Jurkat, Clone E6-1 (cell line): ENCODE measurements at places on chromosomes 7 and 10.

DNA sequence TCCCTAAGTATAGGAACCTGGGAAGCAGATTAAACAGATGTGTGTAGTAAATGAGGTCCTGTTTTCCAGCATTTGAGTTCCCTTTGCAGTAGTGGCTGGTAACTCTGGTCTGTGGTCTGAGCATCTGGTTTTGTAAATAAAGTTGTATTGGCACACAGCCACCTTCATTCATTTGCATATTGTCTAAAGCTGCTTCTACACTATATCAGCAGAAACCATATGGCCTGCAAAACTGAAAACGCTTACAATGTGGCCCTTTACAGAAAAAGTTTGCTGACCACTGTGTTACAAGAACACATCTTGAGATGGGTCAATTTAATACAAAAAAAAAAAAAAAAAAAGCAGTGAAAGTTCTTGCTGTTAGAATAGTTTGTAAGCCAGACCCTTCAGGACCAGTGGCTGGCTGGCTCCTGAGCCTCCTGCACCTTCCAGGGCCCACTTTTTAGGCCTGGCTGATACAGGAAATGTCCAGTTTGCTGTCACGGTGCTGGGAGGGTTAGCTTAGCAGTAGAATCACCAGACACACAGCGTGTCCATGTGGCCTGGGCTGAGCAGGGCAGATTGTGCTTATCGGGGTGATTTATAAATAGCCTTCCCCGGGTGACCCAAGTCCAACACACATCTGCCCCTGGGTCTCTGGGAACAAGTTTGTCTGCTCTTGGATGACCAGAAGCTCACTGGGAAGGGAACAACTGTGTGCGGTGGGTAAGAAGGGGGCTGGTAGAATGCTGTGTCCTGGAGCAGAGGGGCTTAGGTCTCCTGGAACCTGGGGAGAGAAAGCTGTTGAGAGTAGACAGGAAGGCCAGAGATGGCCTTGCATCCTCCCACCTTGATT, 1.4 kb downstream of the C10orf71 start:
- DNase-seq: no peak

DNA sequence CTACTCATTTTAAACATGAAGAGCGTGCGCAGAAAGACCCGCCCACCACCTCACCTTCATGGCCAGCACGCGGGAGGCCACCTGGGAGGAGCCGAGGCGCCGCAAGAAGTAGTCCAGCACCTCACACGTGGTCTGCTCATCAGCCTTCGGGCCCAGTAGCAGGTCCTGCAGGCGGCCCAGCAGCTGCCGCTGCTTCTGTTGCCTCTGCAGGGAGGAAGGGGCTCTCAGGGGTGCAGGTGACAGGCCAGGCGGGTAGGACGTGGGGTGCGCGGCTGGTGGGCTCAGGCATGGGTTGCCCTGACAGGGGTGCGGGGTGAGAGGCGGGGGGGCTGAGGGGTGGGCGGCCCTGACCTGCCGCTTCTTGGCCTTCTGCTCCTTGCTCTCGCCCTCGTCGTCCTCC, 17.6 kb downstream of the INTS1 start:
- no peak for DNase-seq

DNA sequence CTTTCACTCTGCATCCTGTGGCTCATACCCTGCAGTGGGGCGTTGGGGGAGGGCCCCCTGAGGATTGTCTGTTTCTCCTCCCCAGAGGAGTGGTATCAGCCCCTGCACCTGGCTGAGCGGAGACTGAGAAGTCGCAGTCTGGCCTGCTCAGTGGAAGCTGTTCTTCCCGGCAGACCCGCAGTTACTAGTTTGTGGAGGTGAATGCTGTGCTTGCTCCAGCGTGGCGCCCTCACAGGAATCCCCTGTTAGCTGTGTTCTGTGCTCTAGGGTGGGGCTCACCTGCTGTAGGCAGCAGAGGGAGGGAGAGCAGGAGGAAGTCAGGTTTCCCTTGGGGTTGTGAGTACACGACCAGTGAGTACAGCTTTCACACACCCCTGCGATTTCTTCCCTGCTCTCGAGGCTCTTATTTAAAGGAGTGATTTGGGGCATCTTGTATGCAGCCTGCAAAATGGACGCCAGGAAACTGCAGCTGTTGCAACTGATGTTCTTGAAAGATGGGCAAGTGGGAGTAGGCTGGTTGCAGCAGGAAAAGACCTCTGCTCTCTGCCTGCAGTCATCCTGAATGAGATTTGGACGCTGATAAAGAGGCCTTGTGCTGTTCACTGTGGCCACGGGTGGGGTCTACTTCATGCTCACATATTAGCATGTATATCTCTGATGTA, 66.4 kb downstream of the HK1 start:
- peak; percentile 69 for DNase-seq

GRCh38 chr10:11724938-11725776, 17.0 kb upstream of the ECHDC3 start:
- DNase-seq: peak; percentile 74

DNA sequence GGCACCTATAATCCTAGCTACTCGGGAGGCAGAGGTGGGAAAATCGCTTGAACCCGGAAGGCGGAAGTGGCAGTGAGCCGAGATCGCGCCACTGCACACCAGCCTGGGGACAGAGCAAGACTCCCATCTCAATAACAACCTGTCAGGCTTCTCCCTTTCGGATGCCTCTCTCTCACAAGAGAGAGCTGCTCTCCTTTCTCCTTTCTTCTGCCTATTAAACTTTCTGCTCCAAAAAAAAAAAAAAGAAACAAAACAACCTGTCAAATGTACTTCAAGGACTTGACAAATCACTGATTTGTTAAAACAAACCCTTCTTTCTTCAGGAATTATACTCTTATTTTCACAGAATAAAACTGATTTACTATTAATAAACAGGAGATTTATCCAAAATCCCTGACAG, 3.6 kb downstream of the PSAP start:
- no peak for DNase-seq

DNA sequence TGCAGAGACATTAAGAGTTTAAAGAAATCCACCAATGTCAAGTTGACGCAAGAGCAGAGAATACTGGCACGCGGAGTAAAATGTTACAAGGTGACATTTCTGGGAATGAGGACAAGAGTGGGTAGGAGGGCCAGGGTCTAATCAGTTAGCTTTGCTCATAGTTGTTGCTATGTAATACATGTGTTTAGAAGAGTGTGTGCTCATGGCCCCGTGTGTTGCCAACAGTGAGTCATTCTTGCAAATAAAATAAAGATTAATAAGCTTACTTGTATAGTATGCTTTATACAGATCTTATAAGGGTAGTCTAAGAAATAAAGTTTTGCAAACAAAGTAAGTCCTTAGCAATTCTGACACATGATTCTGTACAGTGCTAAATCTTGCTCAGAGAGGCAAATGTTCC, 64.5 kb downstream of the DNMBP start:
- no peak for DNase-seq

GRCh38 chr7:157355784-157356511, 19.1 kb downstream of the DNAJB6 start:
- no peak for DNase-seq

DNA sequence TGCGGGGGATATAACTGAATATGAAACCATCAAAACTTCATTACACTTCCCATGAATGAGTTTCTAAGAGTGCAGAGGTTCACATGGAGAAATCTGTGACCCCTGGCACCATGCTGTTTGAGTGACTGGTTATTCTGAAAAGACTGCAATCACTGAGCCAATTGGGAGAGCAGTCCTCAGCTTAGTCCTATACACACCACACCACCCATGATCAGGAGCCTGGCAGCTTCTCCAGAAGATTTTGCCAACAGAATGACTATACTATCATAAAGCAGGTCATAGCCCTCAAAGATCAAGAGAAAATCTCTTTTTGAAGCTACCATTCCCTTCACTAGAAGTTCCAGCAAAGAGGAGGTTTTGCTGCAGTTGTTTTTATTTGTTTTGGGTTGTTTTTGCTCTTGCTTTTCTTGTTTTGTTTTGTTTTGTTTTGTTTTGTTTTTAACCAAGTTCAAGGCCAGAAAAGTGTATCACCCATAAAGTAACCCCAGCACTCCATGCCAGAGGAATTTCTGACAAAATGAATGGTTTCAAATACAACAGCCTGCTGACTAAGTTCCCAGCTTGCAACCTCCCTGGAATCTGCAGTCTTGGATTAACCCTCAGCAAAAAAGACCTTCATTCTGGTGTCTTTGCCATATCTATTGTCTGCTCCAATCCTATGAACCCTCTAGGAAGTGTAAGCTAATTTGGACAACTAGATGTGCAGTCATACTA, 19.7 kb upstream of the HGF start:
- DNase-seq: no peak

- no peak for DNase-seq
Measured at GRCh38 chr7:117302396-117302795, 20.5 kb downstream of the WNT2 start.

GRCh38 chr10:49187950-49188761, at the start of gene TMEM273:
TMEM273 (minus strand) TSS chr10:49188391; CDS start chr10:49188336, 55 bp downstream.
- DNase-seq: no peak

GRCh38 chr10:75101416-75102251, 9.8 kb upstream of the SAMD8 start:
- no peak for DNase-seq

DNA sequence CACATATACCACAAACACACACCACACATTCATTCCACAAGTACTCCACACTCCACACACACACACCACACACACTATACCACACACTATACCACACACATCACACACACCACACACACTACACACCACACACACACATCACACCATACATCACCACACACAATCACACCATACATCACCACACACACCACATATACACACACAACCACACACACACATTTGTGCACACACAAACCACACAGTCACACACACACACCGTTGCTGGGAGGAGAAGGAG, 112.8 kb downstream of the PTPN20 start:
- no peak for DNase-seq

DNA sequence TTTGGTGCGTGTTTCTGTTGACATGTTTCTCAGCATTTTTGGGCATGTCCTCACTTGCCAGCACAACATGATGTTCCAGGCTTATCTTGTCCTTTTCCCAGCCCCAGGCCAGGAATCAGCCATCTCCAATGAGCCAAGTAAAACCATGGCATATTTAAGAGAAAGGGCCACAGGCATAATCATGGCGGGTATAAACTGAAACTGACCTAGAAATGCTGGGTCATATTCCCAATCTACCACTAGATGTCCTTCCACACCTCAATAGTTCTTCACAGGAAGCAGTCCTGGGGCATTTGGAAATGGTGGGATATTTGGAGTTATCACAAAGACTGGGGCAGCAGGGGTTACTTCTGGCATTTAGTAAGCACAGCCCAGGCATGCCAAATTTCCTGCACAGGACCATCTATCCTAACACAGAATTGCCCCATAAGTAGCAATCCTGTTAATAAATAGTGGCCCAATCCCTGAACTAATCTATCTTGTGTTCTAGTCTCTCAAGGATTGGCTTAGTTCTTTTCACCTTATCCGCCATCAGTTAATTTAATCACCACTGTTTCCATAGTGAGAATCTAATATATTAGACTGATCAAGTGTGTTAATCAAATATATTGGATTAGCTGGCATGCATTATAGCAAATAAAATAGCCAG, 101.6 kb downstream of the NPSR1 start:
- DNase-seq: peak; percentile 14

GRCh38 chr7:41998041-41998440, 239.0 kb downstream of the GLI3 start:
- no peak for DNase-seq

- no peak for DNase-seq
Measured at GRCh38 chr7:85287106-85287825, 100.4 kb upstream of the SEMA3D start.

GRCh38 chr7:29946428-29947186, 43.0 kb downstream of the SCRN1 start:
- no peak for DNase-seq

GRCh38 chr10:103111031-103111917, 81.8 kb downstream of the NT5C2 start:
- DNase-seq: peak; percentile 57

DNA sequence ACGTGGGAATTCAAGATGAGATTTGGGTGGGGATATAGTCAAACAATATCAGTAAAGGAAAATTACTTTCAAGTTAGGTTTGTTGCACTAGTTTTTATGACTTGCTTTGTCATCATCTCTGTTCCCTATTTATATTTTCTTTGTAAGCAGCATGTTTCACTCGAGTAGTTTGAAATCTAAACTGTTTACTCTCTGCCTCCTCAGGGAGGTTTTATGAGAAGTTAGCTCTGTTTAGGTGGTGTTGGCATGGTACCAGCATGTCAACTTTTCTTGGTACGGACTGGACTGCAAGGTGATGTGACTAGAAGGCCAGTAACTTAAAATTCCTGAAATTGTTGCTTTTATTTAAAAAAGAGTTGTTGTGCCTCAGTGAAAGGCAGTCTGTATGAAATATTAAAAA, 59.2 kb upstream of the MTPN start:
- DNase-seq: no peak

DNA sequence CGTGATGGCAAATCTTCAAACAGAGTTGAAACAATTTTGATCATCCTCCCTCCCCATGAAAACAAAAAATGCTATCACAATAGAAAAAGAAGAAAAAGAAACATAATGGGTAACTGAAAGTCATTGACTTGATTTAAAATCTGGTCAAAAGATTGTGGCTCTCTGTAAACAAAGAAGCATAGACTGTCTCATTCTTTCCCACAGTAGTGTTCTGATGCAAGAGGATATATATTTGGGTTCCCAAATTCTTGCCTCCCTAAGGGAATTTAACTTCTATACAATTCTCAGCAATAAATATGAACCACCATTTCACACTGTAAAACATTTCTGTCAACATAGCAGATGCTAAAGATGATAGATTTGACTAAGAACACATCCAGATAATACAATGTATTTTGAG, 32.8 kb upstream of the MEOX2 start:
- no peak for DNase-seq

- peak; percentile 37 for DNase-seq
Measured at GRCh38 chr7:91683823-91684222, 196.7 kb downstream of the MTERF1 start.

GRCh38 chr7:42770114-42770513, 141.8 kb downstream of the C7orf25 start:
- no peak for DNase-seq

DNA sequence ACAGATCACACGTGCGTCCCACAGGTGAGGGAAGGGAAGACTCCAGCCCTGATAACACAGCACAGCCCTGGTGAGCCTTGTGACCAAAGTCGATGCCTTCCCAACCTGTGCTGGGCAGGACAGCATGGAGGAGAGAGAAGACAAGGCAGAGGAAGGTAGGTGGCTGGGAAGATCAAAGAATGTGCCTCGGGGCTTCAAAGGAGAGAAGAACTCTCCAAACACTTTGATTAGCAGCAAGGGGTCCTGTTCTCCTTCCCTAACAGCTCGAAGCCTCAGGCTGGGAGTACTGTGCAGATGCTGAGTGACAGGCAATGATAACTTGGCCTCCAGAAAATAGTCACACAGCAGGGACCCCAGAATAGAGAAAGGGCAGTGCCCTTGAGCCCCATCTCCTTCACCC, 288.5 kb downstream of the TCERG1L start:
- DNase-seq: no peak
